ENCODE measurements at places on chromosomes 4 and X.

- no peak for DNase-seq
Observed at GRCh38 chrX:54799046-54799445, 991 bp upstream of the ITIH6 start.

- no peak for DNase-seq
Observed at GRCh38 chr4:120353235-120353634, 286.6 kb upstream of the MAD2L1 start.

DNA sequence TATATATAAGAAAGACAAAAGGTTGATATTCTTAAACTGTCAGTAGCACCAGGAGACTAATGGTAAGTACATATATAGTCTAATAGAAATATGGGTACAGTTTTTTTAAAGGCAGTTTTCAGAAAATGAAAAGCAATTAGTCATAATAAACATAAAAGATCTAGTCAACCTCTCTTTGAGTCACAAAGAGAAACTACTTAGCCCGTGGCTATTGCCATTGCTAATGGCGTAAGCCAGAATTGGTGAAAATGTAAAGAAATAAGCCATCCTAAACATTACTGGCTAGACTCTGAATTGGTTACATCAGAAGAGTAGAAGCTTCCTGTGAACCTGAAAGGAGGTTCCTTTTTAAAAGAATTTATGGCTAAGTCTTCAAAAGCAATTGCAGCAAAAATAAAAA is 668.7 kb upstream of the CPEB2 start:
- no peak for DNase-seq

DNA sequence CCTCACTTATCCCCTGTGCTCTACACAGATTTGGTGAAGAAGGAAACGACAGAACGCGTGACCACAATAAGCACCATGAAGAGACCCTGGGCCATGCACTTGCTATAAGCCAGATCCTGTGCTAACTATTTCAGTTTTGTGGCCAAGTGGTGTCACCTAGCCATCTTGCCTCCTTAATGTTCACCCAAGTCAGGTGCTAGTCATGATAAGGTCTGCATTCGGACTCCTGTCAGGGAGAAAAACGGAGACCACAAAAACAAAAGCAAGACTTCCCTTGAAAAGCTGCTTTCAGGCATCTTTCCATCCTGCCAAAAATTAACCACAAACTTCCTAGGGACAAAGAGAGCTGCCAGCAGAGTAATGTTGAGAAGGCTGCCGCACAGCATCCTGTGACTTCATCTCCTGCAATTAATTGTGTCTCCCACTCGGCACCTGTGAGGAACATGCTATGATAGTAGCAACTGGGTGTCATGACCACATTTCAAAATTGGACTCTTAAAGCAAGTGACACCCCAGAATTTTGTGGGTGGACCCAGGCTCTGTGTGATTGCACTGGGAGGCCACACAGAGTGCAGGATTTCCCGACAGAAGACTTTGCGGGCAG is 8.8 kb upstream of the IDS start:
- no peak for DNase-seq

DNA sequence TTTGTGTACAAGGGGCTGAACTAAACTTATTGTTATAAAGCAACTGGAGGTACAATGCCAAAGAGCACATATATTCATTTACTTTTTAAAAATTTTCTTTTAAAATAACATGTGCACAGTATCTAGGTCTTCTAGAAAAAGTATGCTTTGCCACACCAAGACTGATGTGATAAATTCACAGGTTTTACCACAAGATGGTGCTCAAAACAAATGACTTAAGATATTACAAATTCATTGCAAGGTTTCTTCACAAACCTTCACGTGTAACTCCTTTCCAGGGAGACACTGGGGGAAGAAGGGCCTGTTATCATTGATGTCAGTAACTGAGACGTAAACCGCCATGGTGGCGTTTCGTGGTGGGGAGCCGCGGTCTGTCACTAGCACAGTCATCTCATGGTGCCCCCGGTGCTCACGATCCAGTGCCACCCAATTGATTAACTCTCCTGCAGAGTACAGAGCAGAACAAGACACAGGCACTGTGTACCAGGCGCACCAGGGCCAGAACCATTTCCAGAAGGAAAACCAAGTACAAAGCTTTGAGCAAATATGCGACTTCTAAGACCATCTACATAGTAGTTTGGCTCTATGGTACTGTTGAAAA is 162.2 kb downstream of the DCHS2 start:
- DNase-seq = no peak

GRCh38 chr4:10762561-10762960 is 78.0 kb upstream of the CLNK start:
- DNase-seq = no peak

DNA sequence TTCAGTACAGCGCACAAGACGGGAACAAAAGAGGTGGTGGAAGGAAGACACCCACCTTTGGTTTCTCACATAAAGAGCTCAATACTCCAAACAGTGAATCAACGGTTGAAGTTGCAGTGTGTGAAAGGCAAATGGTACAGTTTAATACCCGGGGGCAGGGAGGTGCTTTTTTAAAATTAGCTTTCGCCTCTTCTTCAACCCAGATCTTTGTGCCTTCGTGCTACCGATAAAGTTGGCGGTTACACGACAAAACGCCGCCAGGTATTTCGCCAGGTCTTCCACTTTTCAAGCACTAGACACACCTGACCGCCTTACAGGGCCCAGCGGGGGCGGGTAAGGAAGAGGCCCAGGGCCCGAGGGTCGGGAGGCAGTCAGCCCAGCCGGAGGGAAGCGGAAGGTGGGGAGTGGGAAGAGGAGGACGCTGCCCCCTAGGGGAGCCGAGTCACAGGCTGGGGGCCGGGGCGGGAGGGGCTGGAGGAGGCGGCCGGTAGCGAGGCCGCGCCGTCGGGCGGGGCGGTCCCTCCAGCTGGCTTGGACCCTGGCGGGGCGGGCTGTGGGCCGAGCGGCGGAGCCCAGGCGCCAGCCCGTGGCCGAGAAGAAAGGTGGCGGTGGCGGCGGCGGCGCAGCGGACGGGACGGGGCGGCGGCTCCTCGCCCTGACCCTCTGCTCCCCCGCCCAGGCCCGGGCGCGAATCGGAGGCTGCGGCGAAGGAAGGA is 16.0 kb downstream of the UTP3 start:
- DNase-seq = peak; percentile 29

GRCh38 chrX:121958886-121959285 is 911.5 kb downstream of the GLUD2 start:
- DNase-seq = no peak

- no peak for DNase-seq
Observed at GRCh38 chr4:5781691-5782090, 70.7 kb downstream of the EVC start.

GRCh38 chr4:2482693-2483092 is 13.8 kb downstream of the RNF4 start:
- no peak for DNase-seq

GRCh38 chrX:65635378-65635777 is 32.1 kb upstream of the MSN start:
- DNase-seq = no peak

DNA sequence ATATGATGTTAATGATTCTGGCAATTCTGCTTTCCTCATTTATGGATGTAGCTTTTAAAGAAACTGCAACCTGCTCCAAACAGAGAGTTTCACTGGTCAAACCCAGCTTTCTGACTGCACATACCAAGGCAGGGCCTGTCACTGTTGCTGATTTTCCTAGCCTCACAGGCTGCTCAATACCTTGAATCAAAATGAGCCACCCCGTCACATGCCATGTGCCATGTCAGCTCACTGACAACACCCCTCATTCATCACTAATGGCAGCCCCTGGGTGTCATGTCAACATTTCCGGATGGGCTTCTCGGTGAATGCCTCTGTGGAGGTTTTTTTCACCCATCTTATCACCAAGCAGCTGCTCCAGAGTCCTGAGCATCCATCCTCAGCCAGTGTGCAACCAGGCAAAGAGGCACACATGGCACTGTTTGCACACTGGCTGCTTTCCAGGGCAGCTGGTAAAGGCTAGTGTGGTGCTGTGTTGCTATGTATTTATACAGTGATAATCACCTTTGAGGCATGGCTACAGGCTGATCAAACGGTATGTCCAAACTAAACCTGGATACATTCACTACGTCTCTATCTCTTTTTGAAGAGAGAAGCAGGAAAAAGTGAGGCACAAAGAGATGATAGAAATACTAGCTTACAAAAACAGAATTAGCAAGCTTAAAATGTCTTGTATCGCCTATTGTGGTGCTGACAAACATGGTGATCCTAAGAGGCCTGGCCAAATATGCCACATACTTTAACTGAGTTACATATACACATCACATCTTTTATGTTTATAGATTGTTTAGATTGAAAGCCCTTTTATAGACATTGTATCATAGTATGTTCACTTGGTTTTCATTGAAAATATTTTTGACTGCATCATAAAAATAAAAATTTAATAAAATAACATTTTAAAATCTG is 94.6 kb upstream of the INPP4B start:
- no peak for DNase-seq

DNA sequence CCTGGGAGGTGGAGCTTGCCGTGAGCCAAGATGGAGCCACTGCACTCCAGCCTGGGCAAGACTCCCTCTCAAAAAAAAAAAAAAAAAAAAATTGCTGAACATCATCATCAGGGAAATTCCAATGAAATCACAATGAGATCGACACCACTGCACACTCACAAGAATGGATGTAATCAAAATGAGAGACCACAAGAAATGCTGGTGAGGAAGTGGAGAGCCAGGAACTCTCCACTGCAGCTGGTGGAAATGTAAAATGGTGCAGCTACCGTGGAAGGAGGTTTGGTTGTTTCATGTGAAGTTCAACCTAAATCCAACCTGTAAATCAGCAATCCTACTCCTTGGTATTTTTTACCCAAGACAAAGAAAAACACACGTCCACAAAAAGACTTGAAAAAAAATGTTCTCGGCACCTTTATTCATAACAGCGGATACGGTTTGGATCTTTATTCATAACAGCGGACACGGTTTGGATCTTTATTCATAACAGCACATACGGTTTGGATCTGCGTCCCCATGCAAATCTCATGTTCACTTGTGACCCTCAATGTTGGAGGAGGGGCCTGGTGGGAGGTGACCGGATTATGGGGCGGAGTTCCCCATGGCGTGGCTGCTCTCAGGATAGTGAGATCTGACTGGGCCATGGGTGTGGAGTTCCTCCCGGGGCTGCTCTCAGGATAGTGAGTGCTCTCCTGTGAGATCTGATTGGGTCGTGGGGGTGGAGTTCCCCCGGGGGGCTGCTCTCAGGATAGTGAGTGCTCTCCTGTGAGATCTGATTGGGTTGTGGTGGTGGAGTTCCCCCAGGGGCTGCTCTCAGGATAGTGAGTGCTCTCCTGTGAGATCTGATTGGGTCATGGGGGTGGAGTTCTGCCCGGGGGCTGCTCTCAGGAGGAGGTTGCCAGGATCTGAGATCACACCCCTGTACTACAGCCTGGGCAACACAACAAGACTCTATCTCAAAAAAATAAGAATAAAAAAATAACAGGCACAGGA is 7.7 kb downstream of the GAK start:
- no peak for DNase-seq

DNA sequence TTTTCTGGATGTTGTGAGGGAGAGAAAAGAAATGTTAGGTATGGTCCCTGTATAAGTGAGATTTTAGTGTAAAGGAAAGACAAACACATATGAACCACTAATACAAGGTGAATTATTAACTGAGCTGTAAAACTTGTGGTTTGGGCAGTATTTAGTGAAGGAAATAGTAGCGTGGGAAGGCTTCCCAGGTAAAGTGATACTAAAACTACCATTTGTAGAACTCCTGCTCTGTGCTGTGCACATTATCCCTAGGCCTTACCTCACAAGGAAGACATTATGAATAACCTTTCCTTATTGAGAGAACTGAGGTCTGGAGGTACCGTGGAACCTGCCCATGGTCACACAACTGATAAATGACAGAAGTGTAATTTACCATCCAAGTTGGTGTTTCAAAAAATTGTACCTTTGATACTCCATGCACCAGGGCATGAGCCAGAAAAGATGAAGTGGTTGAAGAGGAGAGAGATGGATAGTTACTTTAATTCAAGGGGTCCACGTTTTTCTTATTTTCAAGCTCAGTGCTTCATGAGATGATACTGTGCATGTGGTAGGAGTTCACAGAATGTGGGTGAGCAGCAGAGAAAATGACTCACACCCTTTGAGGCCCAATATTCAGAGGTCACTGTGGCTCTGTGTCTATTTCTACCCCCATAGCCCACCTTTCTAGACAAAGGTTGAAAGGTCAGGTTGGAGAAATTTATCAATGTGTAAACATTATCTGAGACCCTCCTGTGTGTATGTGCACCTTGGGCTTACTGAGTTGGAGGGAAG is 2.6 kb upstream of the VSIG4 start:
- no peak for DNase-seq

- DNase-seq = no peak
Observed at GRCh38 chr4:77652237-77652897, 46.7 kb downstream of the CXCL13 start.

DNA sequence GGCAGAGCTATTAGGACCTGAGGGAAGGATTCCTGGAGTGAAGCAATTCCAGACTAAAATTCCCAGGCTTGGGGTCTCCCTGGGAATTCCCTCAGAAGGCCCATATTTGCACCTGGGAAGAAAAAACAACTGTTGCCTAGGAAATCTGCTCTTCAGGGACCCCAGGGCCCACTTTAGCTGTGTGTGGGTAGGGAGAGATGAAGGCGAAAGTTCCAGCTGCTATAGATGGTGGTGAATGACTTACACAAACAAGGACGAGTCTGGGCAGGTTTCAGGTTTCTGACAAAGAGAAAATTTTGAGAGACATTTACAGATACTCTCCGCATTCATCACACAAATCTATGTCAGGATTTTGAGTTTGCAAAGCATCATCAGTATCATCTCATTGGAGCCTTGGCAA is 126.1 kb downstream of the GPC3 start:
- no peak for DNase-seq

GRCh38 chrX:122055460-122055859 is 1008.0 kb downstream of the GLUD2 start:
- no peak for DNase-seq

DNA sequence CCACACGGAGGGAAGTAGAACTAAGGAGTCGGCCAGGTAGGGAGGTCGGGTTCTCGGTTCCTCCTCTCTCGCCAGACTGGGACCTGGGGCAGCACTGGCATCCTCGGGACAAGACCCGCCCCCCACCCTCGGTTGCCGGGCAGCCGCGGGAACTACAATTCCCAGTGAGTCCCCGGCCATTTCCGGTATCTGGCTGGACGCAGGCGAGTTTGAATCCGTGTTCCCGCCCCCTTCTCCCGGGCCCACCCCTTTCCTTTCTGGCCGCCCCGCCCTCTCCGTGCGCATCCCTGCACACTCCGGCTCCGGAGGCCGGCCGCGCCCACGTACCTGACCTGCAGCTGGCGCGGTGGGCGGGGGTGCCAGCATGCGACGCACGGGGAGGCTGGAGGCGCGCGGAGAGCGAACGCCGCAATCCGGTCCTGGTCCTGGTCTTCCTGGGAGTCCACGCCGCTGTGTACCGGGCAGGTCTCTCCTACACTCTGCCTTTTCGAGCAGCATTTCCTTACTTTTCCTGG is 10.2 kb upstream of the DLG3 start:
- DNase-seq = peak; percentile 41

GRCh38 chr4:154364066-154364845 is 127.3 kb downstream of the DCHS2 start:
- DNase-seq = no peak

DNA sequence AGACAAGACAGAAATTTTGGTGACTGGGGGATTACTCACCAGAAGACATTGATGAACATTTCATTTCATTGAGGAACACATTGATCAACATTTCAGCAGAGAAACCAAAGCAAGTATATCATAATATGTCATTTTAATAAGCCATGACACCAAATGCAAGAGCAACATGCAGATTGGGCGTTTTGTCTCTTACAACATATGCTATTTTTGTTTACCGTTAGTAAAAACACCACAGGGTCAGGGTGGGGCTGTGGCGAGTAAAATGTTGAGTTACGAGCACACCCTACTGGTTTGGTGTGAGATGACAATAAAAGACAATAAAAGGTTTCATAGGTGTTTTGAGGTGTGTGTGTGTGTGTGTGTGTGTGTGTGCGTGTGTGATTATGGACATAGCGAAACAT is 294.5 kb downstream of the PDGFC start:
- no peak for DNase-seq
